Stimulated activated CD4-positive, alpha-beta T cell treated with anti-CD3 and anti-CD28 coated beads, Interleukin-4, amount 100 ng/mL, for 24 hours (primary cell): ENCODE measurements at places on chromosomes 6 and 20.

DNA sequence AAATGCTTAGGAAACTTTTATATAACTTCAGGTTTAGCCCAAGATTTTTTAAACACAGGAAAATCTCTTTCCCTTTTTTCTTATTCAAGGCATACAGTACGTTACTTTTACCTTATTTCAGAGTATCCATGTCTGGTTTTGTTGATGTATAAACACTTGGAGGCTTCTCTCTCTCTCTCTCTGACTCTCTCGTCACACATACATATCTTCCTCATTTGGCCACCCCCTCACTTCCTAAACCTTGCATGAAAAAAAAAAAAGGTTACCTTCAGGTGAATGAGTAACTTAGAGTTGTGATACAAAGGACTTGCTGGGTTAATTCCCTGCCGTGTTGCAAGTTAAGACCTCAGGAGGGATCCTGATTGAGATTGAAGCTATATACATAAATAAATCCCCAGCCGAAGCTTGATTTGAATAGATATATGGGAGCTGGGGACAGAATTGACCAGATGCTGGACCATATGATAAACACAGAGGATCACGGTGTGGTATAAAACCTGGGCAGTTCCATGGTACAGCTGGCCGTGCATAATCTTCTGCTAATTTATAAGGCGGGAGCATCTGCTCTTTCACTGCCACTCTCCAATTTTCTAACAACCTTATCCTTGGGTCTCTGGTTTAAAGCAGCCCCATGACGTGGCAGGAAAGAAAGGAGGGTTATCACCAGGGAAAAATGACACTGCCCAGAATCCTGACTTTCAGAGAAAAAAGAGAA, 55.1 kb upstream of the IL20RA start:
- DNase-seq: no peak

DNA sequence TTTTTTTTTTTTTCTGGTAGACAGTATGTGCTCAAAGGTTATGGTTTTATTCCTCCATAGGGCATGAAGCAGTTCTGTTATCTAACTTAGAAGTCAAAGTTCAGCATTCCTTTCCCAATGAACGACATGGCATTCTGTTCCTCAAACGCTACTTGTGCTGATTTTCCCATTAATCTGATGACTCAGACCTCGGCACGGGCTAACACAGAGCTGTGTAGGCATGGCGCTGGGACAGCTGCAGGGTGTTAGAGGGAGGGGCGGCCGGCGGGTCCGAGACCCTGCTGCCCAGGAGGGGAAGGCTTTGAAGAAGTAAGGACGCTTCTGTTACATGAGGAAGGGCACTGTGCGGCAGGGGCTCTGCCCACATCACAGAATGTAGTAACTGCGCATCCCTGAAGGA, 93.6 kb upstream of the AGPAT4 start:
- no peak for DNase-seq

- no peak for DNase-seq
Observed at GRCh38 chr6:127201321-127201720, 65.3 kb upstream of the RNF146 start.

DNA sequence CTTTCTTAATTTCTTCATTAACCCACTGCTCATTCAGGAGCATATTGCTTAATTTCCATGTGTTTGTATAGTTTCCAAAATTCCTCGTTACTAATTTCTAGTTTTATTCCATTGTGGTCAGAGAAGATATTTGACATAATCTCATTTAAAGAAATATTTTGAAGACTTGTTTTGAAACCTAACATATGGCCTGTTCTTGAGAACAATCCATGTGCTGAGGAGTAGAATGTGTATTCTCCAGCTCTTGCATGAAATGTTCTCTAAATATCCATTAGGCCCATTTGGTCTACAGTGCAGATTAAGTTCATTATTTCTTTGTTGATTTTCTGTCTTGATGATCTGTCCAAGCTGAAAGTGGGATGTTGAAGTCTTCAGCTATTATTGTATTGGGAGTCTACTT, 251.7 kb downstream of the ALDH8A1 start:
- no peak for DNase-seq

- DNase-seq: no peak
Observed at GRCh38 chr20:63440366-63440955, 32.0 kb downstream of the KCNQ2 start.

GRCh38 chr20:53281557-53282117, 309.5 kb downstream of the TSHZ2 start:
- no peak for DNase-seq

DNA sequence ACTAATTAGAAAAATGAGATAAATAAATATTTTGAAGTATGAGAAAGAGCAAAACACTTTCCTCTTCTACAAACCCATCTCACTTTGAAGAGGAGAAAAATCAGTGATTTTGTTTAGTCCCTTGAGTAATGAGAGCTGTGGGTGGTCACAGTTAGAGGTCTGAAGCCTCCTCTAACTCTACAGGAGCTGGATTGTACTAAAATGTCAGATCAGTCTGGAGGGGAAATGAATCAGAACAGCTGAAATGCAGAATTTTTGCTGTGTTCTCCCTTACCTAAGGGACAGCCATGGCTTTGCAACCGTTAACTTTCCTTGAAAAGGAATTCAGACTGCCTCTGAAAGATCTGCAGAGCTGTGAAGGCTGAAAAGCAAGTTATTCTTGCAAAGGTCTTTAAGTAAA, 11.4 kb upstream of the RFPL4B start:
- no peak for DNase-seq

DNA sequence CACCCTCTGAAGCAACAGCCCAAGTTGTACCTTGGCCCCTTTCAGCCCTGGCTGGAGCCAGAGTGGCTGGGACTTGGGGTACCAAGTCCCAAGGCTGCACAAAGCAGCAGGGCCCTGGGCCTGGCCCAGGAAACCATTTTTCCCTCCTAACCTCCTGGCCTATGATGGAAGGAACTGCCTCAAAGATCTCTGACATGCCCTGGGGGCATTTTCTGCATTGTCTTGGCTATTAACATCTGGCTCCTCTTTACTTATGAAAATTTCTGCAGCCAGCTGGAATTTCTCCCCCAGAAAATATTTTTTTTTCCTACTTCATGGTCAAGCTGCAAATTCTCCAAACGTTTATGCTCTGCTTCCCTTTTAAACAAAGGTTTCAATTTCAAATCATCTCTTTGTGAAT, 269.4 kb upstream of the CDYL start:
- no peak for DNase-seq

- no peak for DNase-seq
Observed at GRCh38 chr6:150119173-150119572, 23.7 kb upstream of the PPP1R14C start.

GRCh38 chr6:18349386-18349785, 37.8 kb upstream of the RNF144B start:
- no peak for DNase-seq

DNA sequence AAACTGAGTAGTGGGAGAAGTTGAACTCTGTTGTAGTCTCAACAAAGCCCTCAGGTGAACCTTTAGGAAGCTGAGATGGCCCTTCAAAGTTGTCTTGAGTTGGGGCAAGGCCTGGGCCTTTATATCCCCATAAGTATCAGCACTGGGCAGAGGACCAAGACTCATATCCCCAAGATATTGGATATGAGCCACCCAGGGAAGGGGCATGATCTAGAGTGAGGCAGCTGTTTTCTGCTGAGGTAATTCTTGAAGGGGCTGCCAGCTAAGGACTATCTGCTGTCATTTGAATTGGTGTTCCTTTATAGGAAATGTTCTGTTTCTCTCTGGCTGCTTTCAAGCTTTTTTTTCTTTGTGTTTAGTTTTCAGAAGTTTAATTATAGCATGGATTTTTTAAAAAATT, 140.7 kb upstream of the FLRT3 start:
- DNase-seq: no peak

- no peak for DNase-seq
Observed at GRCh38 chr20:14573676-14574075, 236.3 kb upstream of the FLRT3 start.

DNA sequence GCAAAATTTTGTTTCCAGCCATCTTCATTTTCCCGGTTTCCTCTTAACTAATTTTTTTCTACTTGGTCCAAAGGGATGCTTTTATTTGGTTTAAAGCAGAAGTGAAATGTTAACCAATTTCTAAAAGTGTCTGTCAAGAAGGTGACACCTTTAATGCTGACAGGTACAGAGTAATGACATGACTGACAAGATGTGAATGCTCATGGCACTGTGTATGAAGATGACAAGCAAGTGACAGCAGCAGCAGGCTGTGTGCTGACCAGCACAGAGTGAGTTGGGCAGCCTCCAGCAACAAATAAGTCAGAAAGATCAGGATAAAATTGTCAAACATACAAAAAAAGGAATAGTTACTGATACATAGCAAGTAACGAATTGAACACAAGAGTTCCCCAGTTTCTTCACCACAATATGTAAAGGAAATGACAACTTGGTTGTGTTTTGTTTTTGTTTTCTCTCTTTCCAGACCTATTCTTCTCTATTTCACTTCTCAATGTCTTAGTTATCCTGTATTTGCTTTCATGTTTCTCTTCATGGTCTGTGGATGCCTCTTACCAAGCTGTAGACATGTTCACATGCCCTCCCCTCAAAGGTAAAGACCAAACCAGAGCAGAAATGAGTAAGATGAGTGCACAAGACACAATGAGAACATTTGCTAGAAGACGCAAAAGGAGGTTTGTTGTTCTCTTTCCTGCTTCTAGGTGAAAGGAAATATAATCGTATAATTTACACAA, 174.9 kb downstream of the FRK start:
- DNase-seq: no peak

- no peak for DNase-seq
Observed at GRCh38 chr20:2122936-2123335, 21.3 kb downstream of the STK35 start.

DNA sequence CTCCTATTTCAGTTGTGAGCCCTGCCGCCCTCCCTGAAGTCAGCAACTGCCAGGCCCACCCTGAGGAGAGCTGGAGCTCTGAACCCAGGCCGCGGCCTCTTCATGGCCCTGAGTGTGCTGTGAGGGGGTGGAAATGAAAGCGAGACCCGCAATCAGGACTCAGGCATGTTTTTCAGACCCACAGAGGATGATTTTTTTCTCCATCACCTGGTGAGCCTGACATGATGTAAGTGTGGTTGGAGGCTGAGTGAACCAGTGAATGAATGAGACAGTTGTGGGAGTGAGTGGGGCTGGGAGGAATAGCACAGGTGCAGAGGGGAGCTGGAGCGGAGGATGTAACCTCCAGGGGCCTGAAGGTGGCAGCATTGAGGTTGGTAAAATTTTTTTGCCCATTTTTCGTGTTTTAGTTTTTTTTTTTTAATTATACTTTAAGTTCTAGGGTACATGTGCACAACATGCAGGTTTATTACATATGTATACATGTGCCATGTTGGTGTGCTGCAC, 18.3 kb downstream of the RAET1L start:
- peak; percentile 54 for DNase-seq

DNA sequence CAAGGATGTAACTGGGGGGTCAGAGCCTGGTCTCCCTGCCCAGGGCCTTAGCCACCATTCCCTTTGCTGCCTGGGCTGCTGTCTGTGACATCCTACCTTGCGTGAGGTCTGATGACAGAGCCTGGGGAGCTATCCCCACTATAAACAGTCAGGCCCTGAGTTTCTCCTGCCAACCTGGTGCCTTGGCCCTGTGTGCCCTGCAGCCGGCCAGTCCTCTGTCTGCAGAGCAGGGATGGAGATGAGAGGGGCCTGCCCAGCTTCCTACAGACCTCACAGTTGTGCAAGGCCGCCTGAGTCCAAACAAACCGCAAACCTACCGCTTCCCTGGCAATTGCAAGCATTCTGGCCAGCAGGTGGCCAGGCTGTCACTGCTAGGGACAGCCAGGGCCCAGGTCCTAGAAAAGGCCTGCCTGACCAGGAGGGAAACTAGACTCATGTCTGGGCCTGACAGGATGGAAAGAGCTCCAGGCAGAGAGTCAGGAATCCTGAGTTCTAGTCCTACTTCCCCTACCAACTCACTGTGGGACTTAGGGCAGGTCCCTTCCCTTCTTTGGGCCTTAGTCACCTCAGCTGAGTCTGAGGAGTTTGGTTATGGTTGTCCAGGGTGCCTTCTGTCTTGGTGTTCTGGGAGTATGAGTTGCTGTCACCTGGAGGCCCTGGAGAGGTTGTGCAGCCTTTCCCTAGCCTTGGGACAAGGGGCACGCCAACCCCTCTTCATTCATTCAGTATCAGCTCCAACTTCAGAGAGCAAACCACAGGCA, 86.2 kb downstream of the VEGFA start:
- DNase-seq: no peak

DNA sequence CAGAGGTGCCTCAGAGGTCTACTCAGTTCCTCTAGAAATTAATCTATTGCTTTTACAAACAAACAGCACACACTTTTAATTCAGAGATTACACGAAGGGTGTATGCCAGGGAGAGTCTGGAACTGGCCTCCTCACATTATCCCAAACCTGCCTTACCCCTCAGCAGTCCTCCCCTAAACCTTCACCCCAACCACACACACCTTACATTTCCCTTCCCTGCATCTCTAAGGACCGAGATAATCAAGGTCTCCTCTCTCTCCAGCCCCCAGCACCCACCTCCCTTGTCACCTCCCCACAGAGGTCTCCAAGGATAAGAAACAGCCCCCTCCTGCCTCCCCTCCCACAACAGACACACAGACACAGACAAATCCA, 6.1 kb downstream of the HLA-DRB1 start:
- DNase-seq: no peak
